K562 (cell line): ENCODE measurements at places on chromosomes 12 and 14. TPM values are rescaled to one million over a fixed set of nuclear protein-coding genes. Genes with fewer than 3 reads are reported as not detected.

ARHGEF40 gene
- total RNA-seq = 4.6 and 6.3 TPM in 2 replicates

VCPKMT gene
- 7.1 and 7.4 TPM in 2 replicates for total RNA-seq

RAD9B gene
- 0.31 and 0.51 TPM in 2 replicates for total RNA-seq

SMIM41 gene
- not detected in 2 replicates for total RNA-seq

GALNT16 gene
- total RNA-seq = not detected in 2 replicates

FAIM2 gene
- not detected in 2 replicates for total RNA-seq

- no peak for DNase-seq
Measured at GRCh38 chr14:61064210-61064609, 83.2 kb downstream of the SLC38A6 start.

DNA sequence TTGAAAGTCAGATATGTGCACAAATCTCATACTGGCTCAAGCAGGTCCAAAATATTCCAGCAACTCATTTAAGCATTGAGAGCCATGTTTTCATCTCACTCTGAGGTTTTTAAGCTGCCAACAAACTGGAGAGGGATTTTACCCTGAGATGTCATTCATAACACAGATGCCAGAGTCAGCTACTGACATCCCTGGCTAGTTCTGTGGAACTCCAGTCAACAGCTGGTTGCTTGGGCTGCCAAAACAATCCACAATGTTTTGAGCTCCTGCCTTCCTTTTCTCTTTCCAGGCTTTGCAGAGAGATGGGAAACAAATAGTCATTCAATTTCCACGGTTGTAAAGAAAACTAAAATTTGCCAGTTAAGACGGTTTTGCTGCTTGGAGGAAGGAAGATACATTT is 621.2 kb upstream of the FBXO33 start:
- no peak for DNase-seq

GRCh38 chr12:74820324-74820723 is 282.7 kb downstream of the ATXN7L3B start:
- no peak for DNase-seq

GRCh38 chr12:70032076-70032475 is 207.0 kb downstream of the MYRFL start:
- DNase-seq = no peak

GRCh38 chr14:31692376-31692781 is 131.2 kb downstream of the NUBPL start:
- no peak for DNase-seq

- no peak for DNase-seq
Measured at GRCh38 chr14:92600318-92601053, 86.9 kb downstream of the RIN3 start.

DNA sequence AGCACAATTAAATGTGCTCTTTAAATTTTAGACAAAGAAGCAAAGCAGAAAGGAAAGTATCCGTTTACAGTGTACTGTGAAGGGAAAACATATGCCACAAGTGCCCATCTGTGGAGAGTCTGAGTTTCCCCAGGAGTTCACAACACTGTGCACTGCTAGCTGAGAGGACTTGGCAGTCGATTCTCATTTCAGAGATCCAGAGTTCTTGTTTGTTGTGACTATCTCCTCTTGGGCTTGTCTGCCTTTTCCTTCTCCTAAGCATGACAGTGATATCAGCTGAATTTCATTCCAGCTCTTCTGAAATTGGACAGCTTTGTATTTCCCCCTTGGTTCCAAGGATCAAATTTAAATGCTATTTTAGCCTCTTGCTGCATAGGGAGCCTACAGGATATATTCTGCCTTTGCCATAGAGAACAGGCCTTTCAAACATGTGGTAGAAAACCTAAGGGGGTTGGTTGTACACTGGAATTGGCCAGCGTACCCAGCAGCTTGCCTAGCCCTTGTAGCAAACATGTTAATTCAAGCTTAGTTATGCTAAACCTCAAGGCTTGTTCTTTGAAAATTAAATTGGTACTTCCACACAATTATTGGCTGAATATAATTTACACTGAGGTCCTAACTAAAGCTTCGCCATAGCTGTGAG is 259.2 kb upstream of the NOVA1 start:
- DNase-seq = no peak

DNA sequence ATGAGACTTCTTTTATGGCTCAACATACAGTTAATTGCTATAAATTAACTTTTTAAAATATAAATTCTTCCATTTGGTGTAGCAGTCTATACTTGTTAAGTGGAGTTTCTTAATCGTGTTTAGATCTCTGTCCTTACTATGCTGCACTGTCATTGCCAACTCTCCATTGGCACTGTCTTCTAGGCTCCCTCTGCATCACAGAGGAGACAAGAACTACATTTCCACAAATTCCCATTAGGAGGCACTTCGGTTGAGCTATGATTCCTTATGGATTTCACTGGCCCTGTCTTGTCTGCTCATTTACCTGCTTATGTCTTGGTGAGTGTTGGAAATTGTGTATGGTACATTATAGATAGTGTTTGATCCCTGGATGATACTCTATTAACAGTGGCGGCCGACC is 630.9 kb upstream of the ATXN7L3B start:
- no peak for DNase-seq

DNA sequence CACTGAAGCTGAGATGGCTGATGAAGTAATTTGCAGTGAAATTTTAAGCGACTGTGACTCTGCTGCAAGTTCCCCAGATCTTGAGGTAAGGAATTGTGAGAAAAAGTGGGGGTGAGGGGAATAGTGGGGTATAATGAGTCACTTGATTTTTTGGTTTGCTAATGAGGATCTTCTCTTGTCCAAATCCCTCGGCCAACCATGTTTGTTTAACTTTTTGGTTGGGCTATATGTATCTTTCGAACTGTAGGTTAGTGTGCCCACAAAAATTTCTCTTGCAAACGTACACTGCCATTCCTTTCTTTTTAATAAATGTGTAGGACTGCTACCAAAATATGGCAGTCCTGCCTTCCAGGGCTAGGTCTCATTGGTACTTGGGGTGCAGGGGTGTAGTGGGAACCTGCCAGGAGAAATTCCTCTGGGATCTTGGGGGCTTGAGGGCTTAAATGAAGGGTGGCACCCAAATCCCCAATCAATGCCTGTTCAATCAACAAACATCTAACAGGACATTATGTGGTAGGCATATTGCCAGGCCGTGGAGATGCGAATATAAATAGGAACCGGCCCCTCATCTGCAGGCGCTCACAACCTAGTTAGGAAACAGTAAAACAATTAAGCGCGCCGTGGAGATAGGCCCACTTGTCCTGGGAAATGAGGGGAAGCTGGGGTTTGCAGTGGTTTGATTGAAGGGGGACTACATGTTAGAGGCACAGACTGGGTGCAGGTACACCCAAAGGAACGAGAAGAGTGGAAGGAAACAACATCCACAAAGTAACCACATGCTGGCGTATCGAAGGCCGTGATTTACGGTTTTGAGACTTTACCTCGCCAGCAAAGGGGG is 1.3 kb upstream of the PABPN1 start:
- DNase-seq = no peak

- DNase-seq = peak; percentile 54
Measured at GRCh38 chr12:4763549-4763948, 43.3 kb downstream of the GALNT8 start.

DNA sequence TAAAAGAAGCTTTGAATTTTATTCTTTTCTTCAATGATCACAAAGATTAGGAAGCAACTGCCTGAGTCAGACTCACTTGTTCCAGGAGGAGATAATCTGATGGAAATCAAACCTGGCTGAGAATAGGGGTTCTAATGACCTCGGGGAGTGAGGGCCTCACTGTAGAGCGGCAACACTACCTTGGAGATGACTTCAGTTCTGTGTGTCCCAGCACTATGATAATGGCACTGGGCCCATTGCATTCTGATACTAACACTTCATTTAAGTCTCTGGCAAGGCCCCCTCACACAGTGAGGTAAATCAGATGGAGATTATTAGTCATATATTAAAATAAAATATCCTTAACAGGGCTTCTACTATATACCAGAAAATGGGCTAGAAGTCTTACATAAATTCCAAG is 233.3 kb upstream of the EGLN3 start:
- no peak for DNase-seq

DNA sequence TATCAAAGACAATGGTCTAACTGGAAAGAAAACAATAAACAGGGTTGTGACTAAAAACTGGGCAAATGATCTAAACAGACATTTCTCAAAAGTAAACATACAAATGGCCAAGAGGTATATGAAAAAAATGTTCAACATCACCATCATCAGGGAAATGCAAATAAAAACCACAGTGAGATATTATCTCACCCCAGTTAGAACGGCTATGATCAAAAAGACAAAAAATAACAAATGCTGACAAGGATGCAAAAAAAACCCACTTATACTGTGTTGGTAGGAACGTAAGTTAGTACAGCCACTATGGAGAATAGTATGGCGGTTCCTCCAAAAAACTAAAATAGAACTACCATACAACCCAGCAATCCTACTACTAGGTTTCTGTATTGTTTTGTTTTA is 470.1 kb downstream of the RGS6 start:
- no peak for DNase-seq
